ENCODE measurements at places on chromosomes 1 and 21.

DNA sequence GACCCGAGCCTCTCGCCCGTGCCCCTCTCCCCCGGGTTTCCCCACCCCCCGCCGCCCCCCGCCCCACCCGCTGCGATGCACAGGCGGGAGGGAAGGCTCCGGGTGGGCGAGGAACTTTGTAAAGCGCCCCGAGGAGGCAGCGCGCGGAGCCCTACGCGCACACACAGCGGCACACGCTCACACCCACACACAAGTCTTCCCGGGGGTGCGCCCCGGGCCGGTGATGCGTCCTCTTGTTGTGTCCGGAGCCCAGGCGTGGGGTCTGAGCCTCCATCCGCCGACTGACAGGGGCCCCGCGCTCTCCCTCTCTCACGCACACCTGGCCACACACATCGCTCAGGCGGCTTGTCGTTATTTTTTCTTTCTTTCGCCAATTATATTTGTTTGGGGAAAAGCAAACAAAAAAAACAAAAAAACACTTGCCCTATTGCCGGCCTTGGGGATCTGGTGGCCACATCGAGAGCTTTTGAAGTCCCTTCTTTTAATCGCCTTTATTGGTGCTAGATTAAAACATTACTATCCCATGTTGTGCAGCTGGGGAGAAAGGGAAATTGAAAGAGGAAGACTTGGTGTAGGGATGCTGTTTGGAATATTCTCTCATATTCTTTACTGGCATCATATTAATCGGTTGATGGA lies 770 bp downstream of the NTNG1 start:
- no peak for DNase-seq

DNA sequence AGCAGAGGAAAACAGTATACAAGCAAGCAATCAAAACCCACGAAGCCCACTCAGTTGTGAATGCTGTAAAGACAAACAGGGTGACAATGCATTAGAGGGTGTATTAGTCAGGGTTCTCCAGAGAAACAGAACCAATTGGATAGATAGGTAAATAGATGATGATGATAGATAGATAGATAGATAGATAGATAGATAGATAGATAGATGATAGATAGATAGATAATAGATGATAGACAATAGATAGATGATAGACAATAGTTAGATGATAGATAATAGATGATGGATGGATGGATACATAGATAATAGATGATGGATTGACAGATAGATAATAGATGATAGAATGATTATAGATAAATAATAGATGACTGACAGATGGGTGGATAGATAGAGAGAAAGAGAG lies 48.3 kb downstream of the LRRC38 start:
- DNase-seq, result no peak

DNA sequence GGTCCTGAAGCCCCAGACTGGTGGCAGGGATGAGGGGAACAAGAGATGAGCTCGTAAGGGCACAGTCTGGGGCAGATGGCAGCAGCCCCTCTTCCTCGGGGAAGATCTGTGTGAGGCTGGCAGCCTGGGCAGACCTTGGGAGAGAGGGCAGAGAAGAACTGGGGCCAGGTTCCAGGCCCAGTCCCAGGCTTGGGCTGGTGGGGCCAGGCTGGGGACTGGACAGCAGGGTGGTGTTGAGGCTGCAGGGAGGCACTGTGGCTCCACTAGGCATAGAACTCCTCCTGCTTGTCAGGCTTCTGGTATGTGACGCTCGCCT lies 35.7 kb downstream of the SDC3 start:
- no peak for DNase-seq

- DNase-seq, result no peak
These were observed 1.1 kb downstream of the IKBKE start for GRCh38 chr1:206471415-206471801.

DNA sequence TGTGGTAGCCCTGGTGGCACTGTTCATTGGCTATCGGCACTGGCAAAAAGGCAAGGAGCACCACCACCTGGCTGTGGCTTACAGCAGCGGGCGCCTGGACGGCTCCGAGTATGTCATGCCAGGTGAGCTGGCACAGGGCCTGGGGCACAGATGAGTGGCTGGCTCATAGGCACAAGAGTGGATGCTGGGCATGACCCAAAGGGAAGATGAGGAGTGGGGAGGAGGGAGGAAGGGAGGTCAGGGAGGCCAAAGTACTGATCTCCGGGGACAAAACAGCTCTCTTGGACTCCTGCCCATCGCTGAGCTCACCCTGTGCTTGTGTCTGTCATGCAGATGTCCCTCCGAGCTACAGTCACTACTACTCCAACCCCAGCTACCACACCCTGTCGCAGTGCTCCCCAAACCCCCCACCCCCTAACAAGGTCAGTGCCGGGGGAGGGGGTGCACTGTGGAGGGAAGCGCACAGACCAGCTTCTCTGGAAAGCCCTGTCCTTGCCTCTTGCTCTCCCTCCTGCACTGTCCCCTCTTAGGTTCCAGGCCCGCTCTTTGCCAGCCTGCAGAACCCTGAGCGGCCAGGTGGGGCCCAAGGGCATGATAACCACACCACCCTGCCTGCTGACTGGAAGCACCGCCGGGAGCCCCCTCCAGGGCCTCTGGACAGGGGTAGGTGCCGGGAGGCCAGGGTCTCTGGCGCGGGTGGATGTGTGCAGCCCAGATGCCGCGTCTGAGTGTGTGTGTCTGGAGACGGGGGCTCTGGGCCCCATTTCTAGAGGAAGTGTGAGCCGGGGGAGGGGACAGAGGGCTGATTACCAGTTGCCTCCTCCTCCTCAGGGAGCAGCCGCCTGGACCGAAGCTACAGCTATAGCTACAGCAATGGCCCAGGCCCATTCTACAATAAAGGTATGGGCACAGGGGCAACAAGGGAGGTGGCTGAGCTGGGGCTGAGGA lies 7.3 kb upstream of the LRRC71 start:
- no peak for DNase-seq

- no peak for DNase-seq
These were observed 78.4 kb upstream of the KCNA3 start for GRCh38 chr1:110752941-110753725.

Measured in CMK (cell line).